ENCODE measurements at places on chromosomes 3 and 15. TPM values are rescaled to one million over a fixed set of nuclear protein-coding genes. Genes with fewer than 3 reads are reported as not detected.

Gene DCLK3
- not detected for total RNA-seq

Gene ROPN1
- total RNA-seq, result not detected

Gene GOLGA8G
- not detected for total RNA-seq

Gene IGSF10
- total RNA-seq, result 0.30 TPM

Gene GADL1
- not detected for total RNA-seq

Gene AGBL1
- not detected for total RNA-seq

Gene FETUB
- 0.12 TPM for total RNA-seq

Gene UTS2B
- not detected for total RNA-seq

Gene RASL12
- 0.13 TPM for total RNA-seq

Gene RPL15
- total RNA-seq, result 3,081 TPM

Gene CAMK1
- total RNA-seq, result 16.7 TPM

Gene ZNF774
- 0.85 TPM for total RNA-seq

Gene MUSTN1
- total RNA-seq, result 0.32 TPM

Gene RTF1
- 20.5 TPM for total RNA-seq

Gene CD47
- 39.2 TPM for total RNA-seq

Gene MESP1
- total RNA-seq, result 6.8 TPM

Gene HTR3D
- not detected for total RNA-seq

Gene CCRL2
- total RNA-seq, result not detected

Gene DNAJB8
- not detected for total RNA-seq

Gene RPL14
- total RNA-seq, result 614 TPM

Gene MOBP
- total RNA-seq, result not detected

Gene CMC1
- total RNA-seq, result 48.1 TPM

Gene CRTC3
- total RNA-seq, result 24.9 TPM

Gene GPD1L
- 18.5 TPM for total RNA-seq

All from A549 treated with Hydrocortisone at 1 μM for 4 hours (cell line).